LHCN-M2 (cell line): ENCODE measurements at places on chromosomes 6 and 20. TPM values are rescaled to one million over a fixed set of nuclear protein-coding genes. Genes with fewer than 3 reads are reported as not detected.

SMOC2 gene
- not detected in 2 replicates for total RNA-seq

SALL4 gene
- total RNA-seq = not detected in 2 replicates

- DNase-seq = peak; percentile 53
These were observed 120.2 kb upstream of the BEND3 start for GRCh38 chr6:107235511-107235910.

DNA sequence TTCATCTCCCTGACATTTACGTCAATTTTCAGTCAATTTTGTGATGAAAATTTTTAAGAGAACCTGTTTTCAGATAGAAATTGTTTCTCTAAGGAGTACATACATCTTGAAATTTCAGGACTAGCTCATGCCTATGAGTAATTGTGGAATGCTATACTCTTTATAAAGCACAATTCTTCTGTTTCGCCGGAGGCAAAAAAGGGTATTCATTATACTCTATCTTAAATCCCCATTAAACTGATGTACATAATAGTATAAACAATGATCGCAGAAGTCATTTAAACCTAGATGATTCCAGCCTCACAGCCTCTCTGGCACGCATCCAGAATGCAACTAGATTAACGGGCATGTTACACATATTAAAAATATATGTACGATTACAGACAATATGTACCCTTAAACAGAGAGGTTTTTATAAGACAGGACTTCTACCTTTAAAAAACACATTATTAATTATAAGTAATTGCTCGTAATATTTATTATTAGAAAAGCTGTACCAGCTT, 62.6 kb downstream of the NRSN1 start:
- no peak for DNase-seq

DNA sequence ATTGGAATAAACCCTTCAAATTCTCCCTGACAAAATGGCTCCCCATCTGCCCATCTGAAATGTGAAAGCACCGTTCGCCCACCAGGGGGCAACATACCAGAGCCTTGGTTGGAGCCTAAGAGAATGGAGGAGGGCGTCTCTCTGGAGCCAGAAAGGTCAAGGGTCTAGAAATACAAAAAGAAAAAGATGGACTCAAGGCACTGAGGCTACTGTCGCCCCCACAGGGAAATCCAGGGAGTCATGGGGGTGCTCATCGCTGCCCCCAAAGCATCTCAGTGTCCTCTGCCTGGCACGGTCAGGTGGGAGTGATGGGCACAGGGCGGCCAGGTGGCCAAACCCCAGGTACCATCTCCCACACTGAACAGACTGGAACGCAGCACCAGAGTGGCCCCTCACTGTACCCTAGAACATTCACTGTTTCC, 136.3 kb downstream of the ZMYND8 start:
- peak; percentile 43 for DNase-seq
